ENCODE measurements at places on chromosomes 3 and 15.

DNA sequence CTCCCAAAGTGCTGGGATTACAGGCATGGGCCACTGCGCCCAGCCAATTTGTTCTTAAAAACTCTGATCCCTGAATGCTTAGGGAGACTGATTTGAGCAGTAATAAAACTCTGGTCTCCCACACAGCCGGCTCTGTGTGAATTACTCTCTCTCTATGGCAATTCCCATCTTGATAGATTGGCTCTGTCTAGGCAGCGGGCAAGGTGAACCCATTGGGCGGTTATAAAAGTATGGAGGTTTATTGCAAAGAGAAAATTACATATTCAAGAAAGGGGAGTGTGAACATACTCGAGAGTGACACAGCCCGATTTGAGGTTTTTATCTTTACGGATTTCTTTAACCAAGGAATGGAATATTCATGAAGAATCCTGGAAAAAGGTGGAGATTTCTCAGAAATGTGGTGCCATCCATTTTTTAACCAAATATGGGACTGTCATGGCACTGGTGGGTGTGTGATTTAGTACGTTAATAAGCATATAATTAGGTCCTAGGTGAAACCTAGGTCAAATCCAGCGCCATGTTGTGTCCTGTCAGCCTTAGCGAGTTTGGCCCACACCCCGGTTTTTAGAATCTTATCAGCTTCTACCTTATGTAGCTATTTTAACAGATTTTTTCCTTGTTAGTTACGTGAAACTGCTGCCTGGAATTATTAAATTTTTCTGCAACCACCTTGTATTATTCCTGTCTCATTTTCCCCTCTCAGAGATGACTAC lies 7.2 kb upstream of the GMPS start:
- DNase-seq: no peak

DNA sequence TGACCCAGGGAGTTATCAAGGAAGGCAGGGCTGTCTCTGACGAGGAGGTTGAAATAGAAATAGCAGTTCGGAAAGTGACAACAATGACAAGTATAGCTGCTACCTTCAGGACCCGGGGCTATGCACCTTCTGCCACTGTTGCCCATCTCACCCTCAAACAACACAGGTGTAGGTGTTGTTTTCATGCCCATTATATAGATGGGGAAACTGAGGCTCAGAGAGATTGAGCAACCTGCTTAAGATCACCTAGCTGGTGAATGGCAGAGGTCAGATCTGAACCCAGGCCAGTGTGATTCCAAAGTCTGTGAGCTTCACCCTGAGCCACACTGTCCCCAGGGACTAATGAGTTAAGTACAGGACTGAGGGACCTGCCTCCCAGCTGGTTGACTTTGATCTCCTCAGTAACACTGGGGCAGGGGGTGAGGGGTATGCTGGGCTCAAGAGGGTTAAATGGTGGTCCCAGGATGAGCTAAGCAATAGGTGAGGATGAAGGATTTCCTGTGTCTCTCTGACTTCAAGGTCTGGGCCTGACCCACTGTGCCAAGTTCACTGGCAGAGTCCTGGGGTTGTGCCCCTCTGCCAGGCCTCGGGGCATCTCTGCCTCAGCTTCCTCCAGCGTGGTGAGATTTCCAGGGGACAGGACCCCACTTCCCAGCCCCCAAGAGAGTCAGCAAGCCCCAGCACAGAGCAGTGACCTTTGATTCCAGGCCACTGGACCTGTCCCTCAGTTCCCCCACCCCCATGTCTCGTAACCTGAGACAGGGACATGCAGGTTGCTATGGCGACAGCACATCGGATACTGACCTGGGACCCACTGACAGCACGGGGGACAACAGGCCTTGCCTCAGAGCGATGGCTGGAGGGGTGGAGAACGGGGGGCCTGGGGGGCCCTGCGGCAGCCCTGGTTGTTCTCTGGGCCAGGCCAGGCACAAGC lies 35.0 kb downstream of the ATP2B2 start:
- DNase-seq: no peak

- no peak for DNase-seq
Observed at GRCh38 chr15:61038387-61038786, 190.7 kb downstream of the RORA start.

- no peak for DNase-seq
Observed at GRCh38 chr3:170499562-170500156, 81.0 kb downstream of the CLDN11 start.

GRCh38 chr3:123861081-123861836 lies 22.9 kb downstream of the MYLK start:
- no peak for DNase-seq

DNA sequence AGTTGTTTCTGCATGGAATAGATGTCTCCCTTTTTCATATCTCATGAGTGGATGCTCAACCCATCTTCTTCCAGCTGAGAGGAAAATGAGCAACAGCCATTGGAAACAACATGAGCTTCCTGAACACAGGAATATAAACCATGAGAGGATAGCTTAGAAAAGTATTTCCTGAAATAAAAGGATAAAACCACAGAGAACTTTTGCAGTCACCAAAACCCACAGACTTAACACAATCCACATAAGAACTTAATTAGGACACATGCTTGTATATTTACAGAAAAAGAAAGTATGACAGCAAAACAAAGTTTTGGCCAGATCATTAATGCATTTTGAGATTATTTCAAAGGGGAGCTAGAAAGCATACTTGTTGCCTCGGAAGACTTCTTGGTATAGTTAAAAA lies 180.5 kb upstream of the RASGRP1 start:
- no peak for DNase-seq

DNA sequence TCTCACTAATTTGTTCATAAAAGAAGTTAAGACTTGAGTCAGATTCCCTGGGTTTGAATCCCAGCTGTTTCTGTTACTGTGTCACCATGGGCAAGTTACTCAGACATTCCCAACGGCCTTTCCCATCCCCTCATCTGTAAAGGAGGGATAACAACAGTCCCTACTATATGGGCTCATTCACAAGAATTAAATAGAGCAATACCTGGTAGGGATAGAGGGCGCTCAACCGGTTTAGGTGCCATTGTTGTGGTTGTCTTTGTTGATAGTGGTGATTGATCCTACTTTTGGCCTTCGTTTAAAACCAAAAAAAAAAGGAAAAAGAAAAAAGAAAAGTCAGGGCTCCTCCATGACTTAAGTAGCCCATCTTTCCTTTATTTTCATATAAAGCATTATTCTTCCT lies 563.1 kb downstream of the GRM7 start:
- no peak for DNase-seq

- DNase-seq: no peak
Observed at GRCh38 chr3:42224658-42225421, 41.1 kb downstream of the CCK start.

GRCh38 chr15:27993996-27994780 lies 104.9 kb downstream of the OCA2 start:
- DNase-seq: no peak

- DNase-seq: no peak
Observed at GRCh38 chr3:16536996-16537395, 23.5 kb upstream of the RFTN1 start.

- DNase-seq: no peak
Observed at GRCh38 chr15:63211092-63211490, 21.7 kb downstream of the RAB8B start.

DNA sequence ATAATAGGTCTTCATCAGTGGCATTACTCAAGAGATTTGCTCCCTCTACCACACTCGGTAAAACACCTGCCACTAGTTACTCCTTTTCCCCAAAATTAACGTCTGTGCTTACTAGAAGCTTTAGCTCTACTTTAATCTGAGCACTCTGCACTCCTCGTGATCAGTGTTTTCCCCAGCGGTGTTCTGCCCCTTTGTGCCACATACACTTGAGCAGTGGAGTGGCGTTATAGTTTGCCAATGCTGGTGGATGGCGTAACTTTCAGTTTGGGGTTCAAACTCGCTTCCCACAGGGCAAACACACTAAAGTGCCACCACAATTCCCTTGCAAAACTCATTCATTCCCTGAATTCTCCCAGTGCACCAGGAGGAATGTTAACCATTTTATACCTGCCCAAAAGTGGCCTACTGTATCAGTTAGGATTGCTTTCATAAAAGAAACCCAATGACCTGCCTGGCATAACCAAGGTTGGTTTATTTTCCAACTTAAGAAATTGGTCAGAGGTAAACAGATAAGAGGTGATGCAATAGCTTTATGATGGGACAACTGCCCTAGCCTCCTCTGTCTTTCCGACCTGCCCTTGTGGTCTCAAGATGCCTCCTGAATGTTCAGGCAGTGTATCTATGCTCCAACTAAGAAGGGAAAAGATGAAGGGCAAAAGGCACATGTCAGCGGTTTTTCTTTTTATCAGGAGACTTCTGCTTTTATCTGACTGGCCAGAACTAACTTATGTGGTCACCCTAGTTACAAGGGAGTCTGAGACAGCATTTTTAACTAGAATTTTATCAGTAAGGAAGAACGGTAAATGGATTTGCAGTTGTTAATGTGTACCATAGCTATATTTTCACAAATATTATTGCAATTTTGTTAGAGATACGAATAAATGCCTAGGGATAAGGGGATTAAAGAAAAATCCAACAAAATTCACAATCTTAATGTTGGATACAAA lies 83.9 kb downstream of the FSIP1 start:
- DNase-seq: no peak

GRCh38 chr3:51539291-51539941 lies 897 bp downstream of the RAD54L2 start:
- peak; percentile 32 for DNase-seq

- DNase-seq: no peak
Observed at GRCh38 chr15:39171944-39172368, 408.9 kb upstream of the THBS1 start.

GRCh38 chr3:159839561-159840379 lies 148.9 kb upstream of the IL12A start:
- DNase-seq: no peak

DNA sequence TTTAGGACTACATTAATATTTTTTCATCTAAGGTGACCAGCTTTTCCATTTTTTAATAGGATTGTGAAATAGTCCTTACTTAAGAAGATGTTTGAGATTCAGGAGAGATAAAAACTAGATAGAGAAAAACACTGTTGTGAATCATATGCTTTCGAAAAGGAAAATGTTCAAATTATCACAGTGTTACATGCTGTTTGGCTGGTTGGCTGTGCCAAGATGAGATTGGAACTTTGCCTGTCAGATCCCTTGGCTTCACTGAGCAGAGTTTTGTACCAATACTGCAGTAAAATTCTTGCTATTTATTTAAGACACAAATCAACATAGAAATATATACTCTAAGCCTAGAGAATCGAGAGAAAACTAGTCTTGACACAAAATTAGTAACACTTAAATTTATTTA lies 117.2 kb downstream of the OXSM start:
- DNase-seq: no peak

- peak; percentile 14 for DNase-seq
Observed at GRCh38 chr3:13494463-13495350, 14.6 kb downstream of the HDAC11 start.

DNA sequence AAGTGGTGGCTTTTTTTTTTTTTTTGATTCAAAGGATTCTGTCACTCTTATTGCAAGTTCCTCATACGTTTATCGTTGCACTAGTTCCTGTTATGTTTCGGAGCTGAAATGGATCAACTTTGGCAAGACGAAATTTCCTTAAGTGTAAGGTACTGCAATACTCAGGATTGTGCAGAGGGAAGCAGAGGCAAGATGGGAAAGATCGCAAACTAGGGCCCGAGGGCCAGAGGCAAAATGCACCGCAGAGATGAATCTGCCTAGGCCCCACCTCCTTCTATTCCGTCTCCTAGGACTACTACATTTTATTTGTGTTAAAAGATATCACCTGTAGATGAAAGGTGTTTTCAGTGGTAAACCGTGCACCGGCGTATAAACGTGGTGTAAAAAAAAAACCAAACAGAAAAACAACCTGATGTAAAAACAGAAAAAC lies 331 bp downstream of the RNU6-1 start:
- no peak for DNase-seq

- DNase-seq: no peak
Observed at GRCh38 chr3:127221446-127222035, 28.6 kb downstream of the PRR23E start.

DNA sequence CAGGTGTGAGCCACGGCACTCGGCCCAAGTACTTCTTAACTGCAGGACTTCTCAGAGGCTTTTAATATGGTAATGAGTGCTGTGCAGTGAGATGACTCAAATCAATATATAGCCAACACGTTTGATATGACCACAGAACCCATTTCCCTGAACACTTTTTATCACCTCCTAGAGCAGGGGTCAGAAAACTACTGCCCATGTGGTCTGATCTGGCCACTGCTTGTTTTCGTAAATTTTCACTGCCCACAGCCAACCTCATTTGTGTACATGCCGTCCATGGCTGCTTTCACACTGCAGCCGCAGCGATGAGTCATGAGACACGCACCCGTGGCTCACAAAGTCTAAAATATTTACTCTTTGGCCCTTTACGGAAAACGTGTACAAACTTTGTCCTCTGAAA lies 179.2 kb downstream of the RORA start:
- no peak for DNase-seq

GRCh38 chr15:60006203-60006862 lies 2.2 kb downstream of the FOXB1 start:
- peak; percentile 67 for DNase-seq

DNA sequence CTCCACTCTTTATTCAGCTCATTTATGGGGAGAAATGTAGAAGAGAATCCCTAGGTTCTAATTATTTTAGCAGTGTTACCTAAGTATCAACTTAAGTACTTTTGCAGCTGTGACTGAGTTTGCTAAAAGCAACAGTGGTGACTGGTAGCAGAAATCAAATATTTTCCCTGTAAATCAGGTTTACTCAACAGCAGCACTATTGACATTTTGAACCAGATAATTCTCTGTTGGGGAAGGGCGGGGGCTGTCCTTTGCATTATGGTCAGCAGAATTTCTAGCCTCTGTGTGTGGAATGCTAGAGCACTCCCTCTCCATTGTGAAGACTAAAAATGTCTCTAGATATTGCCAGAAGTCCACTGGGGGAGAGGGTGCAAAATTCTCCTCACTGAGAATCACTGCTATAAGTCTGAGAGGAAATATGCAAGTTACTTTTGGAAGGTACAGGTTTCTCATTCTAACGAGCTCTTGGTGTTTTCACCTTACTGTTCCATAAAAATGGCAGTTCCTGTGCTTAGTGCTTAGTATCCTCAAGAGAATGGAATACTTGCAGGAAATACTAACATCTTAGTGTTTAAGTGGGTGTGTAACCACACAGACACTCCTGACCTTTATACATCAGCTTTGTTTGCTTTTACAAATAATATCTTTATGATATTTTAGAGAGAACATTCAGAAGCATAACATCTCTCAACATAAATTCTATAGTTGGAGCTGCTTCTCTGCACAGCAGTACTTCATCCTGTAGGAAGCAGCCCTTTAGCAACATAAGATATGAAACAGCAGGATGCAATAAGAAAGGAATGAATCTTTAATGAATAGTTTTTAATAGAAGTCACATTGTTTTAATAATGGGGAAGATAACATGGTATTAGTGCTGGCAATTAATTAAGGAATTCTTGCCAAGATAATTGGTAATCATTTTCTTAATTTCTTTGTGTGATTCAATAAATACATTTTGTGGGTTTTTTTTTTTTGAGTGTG lies 246.5 kb upstream of the GOLIM4 start:
- DNase-seq: no peak

- DNase-seq: no peak
Observed at GRCh38 chr15:39400821-39401550, 179.9 kb upstream of the THBS1 start.
